Stimulated activated CD8-positive, alpha-beta memory T cell treated with anti-CD3 and anti-CD28 coated beads, Interleukin-4, amount 100 ng/mL, for 4 hours (primary cell): ENCODE measurements at places on chromosomes 3 and 15.

DNA sequence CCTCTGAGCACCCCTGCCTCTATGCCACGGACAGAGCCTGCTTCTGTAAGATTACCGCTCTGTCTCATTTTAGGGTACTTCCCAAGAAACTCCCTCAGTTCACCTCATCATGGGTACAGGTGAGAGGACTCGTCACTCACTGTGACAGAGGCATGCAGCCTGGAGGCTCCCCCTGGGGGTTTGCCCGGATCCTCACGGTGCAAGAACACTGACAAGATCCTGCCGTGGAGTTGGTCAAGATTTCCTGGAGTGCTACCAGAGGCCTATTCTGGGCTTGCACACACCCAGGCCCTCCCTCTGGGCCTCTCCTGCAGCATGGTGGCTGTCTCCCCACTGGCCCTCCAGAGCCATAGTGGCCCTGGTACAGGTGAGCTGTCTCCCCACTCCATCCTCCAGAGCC is 103.1 kb upstream of the TNIK start:
- no peak for DNase-seq

DNA sequence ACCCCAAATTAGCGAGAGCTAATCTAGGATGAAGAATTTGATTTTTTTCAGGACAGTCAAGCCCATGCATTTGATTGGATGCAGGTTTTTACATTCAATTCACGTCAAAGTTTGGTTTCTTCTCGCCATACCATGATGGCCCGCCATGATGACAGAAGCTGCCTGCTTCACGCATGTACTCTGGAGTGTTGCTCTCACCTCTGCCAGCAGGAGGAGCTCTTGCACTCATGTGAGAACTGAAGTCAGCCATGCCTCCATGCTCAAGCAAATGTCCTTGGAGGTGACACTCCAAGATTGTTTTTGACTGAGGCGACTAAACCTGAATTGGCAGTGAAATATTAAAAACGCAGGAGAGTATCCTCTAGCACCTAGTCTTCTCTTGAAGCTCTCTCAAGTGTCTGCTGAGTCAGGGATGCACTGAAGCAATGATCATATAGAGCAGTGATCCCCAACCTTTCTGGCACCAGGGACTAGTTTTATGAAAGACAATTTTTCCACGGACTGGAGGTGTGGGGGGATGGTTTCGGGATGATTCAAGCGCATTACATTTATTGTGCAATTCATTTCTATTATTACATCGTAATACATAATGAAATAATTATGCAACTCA is 120.9 kb downstream of the SAMMSON start:
- no peak for DNase-seq

DNA sequence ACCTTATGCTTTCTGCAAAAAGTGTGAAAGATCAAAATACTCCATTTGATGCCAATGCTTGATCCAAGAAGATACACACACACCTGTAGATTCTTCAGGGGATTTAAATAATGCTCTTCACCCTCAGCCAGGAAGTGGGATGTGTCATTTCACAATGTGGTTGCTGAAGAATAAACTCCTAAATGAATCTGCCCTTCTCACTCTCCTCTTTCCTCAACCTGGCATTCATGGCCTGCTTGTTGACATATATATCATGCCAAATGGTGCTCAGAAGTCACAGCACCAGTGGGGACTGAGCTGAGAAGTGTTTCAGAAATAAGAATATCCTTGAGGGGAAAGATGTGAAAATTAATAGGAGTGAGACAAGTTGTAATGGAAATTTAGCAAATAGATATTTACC is 146.6 kb upstream of the ARHGEF26 start:
- DNase-seq, result no peak

- DNase-seq, result no peak
Measured at GRCh38 chr3:191358929-191359328, 28.6 kb upstream of the UTS2B start.

DNA sequence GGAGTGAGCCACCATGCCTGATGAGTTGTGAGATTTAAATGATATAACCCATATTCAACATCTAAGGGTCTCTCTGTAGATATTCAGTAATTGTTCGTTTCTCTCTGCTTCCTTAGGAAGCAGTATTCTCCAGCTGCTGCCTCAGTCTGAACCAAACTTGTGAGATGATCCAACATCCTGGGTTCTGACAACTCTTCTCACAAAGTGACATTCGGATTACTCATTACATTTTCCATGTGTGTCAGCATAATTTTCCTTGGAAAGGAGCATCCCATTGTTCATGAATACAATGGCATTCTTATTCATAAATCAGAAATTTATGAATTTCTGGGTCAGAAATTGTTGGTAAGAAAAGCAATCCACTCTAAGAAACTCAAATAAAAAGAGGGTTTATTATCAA is 15.0 kb upstream of the SEC22A start:
- no peak for DNase-seq

DNA sequence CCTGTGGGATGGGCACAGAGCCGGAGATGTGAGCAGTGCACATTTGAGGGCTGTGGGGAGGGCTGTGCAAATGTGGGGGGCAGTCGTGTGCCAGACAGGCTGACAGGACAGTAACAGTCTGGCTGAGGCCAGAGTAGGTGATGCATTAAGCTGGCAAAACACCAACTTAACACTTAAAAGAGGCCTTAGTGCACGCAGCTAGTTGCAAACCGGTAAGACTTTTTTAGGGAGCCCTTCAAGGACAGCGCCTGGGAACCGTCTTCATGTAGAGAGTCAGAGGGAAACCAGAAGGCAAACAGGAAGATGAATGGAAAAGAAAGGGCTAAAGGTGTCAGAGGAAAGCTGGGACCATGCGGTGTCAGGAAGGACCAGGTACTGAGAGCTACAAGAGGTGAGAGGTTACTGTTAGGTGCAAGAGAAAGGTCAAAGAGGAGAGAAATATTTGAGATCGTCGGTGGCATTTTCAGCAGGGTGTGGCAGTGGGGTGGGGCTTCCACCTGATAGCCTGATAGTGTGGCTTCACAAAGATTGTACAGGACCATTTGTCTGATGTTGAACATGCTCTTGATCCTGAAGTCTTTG is 30.0 kb upstream of the CHD2 start:
- no peak for DNase-seq

DNA sequence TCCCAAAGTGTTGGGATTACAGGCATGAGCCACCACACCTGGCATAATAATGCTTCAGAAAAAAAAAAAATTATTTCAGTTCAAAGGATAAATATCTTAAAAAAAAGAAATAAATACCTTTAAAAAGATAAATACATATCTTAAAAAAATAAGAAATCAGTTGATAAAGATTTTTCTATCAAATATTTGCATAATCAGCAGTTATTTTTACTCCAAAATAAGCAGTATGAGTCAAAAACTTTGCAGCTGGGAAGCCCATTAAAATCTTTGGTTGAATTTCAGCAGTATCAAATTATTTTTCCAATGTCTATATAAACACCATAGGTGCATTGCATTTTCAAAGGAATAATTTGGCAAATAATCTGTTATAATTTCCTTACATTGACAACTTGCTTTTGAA is 202.5 kb downstream of the KBTBD8 start:
- DNase-seq, result no peak
